ENCODE measurements at places on chromosomes 13 and 19. TPM values are rescaled to one million over a fixed set of nuclear protein-coding genes. Genes with fewer than 3 reads are reported as not detected.

CCNA1 gene
- 0.79 TPM for polyA plus RNA-seq

LRCH1 gene
- polyA plus RNA-seq: 33.6 TPM

ZSCAN5C gene
- not detected for polyA plus RNA-seq

RNF113B gene
- not detected for polyA plus RNA-seq

SHKBP1 gene
- 40.5 TPM for polyA plus RNA-seq

CADM4 gene
- polyA plus RNA-seq: 44.2 TPM

GPR180 gene
- 8.6 TPM for polyA plus RNA-seq

PEG3 gene
- 73.2 TPM for polyA plus RNA-seq

CILP2 gene
- polyA plus RNA-seq: 0.13 TPM

GPR183 gene
- polyA plus RNA-seq: 2.2 TPM

SLC6A16 gene
- 2.6 TPM for polyA plus RNA-seq

NLRP5 gene
- not detected for polyA plus RNA-seq

SPACA7 gene
- not detected for polyA plus RNA-seq

UBE2L5 gene
- 0.46 TPM for polyA plus RNA-seq

CFAP97D2 gene
- polyA plus RNA-seq: 9.5 TPM

KCNC3 gene
- polyA plus RNA-seq: 27.1 TPM

CPB2 gene
- 0.15 TPM for polyA plus RNA-seq

ZNF28 gene
- polyA plus RNA-seq: 24.6 TPM

CGB8 gene
- not detected for polyA plus RNA-seq

MAST3 gene
- 5.1 TPM for polyA plus RNA-seq

CYP2A7 gene
- polyA plus RNA-seq: 0.19 TPM

TMEM38A gene
- 7.9 TPM for polyA plus RNA-seq

SIGLEC12 gene
- not detected for polyA plus RNA-seq

ZNF69 gene
- polyA plus RNA-seq: 16.3 TPM

CD22 gene
- polyA plus RNA-seq: 5.1 TPM

NR1H2 gene
- polyA plus RNA-seq: 28.8 TPM

POLR1G gene
- polyA plus RNA-seq: 3.1 TPM

CCDC8 gene
- 48.5 TPM for polyA plus RNA-seq

PTH2 gene
- polyA plus RNA-seq: not detected

CLDND2 gene
- 0.80 TPM for polyA plus RNA-seq

LILRA5 gene
- polyA plus RNA-seq: 0.62 TPM

MBD3L5 gene
- not detected for polyA plus RNA-seq

SOX1 gene
- polyA plus RNA-seq: not detected

PRX gene
- 11.1 TPM for polyA plus RNA-seq

NBEA gene
- polyA plus RNA-seq: 17.7 TPM

DPF1 gene
- 1.3 TPM for polyA plus RNA-seq

RHPN2 gene
- 21.3 TPM for polyA plus RNA-seq

PODNL1 gene
- 0.95 TPM for polyA plus RNA-seq

IZUMO1 gene
- 0.18 TPM for polyA plus RNA-seq

CCNE1 gene
- polyA plus RNA-seq: 8.5 TPM

OR7A5 gene
- polyA plus RNA-seq: 0.03 TPM

RNF225 gene
- polyA plus RNA-seq: not detected

MIA gene
- 1.6 TPM for polyA plus RNA-seq

LGALS4 gene
- 1.6 TPM for polyA plus RNA-seq

SLC25A23 gene
- polyA plus RNA-seq: 66.4 TPM

EID2B gene
- 3.3 TPM for polyA plus RNA-seq

ACP7 gene
- 0.76 TPM for polyA plus RNA-seq

PRDX2 gene
- polyA plus RNA-seq: 286 TPM

SLC44A2 gene
- 201 TPM for polyA plus RNA-seq

SLC10A2 gene
- 0.80 TPM for polyA plus RNA-seq

DPP9 gene
- polyA plus RNA-seq: 18.7 TPM

COMP gene
- polyA plus RNA-seq: 0.04 TPM

GJB2 gene
- 4.7 TPM for polyA plus RNA-seq

PLPPR2 gene
- 11.3 TPM for polyA plus RNA-seq

ZNF568 gene
- 26.0 TPM for polyA plus RNA-seq

SPHK2 gene
- polyA plus RNA-seq: 24.6 TPM

OR4F17 gene
- not detected for polyA plus RNA-seq

TEAD2 gene
- polyA plus RNA-seq: 89.1 TPM

SIGLEC5 gene
- not detected for polyA plus RNA-seq
